ENCODE measurements at places on chromosomes 5 and 9.

GRCh38 chr9:75130621-75131230, 42.4 kb downstream of the OSTF1 start:
- no peak for DNase-seq

- DNase-seq, result no peak
Measured at GRCh38 chr5:14332746-14333145, 189.6 kb downstream of the TRIO start.

DNA sequence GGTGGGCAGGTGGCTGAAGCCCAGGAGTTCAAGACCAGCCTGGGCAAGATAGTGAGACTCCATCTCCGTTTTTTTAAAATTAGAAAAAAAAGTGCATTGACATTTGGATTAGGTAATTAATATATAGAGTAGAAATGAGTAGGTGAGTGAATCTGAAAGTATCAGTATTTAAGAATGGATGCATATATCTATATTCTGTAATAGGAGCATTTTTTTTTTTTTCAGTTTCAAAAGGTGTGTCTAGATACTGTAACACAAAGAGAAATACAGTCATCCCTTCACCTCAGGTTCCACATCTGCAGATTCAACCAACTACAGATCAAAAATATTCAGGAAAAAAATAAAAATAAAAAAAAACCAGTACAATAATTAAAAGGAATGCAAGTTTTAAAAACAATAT, 50.8 kb downstream of the RBM27 start:
- no peak for DNase-seq

GRCh38 chr9:99143655-99144054, 38.7 kb downstream of the TGFBR1 start:
- DNase-seq, result no peak

DNA sequence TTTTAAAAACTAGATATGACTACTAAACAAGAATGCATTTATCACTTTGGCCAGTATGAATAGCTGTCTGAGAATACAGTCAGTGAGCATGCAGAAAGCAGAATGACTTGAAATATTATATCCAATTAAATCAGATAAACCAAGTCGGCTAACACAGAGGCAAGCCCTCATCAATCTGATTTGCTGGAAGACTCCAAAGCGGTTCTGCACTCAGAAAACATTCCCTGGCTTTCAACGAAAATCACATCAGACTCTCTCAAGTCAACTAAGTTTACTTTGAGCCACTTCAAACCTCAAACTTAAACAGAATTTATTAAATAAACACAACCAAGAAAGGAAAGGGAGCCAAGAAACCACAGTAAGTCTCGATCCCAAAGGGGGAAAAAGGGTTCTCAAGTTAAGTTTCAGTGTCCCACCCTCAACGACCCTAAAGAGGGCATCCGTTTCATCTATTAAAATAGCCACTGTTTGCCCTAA, 1.4 kb downstream of the MYO10 start:
- DNase-seq, result no peak

GRCh38 chr5:54180630-54181031, 129.7 kb downstream of the ARL15 start:
- no peak for DNase-seq

- no peak for DNase-seq
Measured at GRCh38 chr9:123346026-123346425, 10.0 kb upstream of the CRB2 start.

- DNase-seq, result no peak
Measured at GRCh38 chr9:80498001-80498555, 926.3 kb downstream of the TLE4 start.

GRCh38 chr9:92635760-92636159, 34.2 kb downstream of the IPPK start:
- DNase-seq, result no peak

GRCh38 chr9:7336356-7337065, 463.1 kb downstream of the DMAC1 start:
- DNase-seq, result no peak

DNA sequence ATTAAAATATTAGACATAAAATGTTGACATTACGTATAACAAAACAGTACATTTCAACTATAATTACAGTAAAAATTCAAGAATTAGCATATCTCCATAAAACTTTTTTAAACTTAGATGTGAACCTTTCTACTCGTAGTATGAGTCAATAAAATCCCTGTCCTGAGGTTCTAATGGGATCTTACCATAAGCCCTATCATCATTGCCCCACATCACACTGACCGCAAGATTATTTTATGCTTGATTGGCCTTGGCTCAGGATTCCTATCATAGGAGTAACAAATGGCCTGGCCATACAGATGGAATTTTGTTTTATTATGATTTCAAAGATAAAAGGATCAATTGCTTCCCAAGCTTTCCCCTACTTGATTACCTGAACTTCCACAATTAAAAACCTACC, 238.3 kb downstream of the MEF2C start:
- no peak for DNase-seq

GRCh38 chr9:92620845-92621244, 49.1 kb downstream of the IPPK start:
- no peak for DNase-seq

DNA sequence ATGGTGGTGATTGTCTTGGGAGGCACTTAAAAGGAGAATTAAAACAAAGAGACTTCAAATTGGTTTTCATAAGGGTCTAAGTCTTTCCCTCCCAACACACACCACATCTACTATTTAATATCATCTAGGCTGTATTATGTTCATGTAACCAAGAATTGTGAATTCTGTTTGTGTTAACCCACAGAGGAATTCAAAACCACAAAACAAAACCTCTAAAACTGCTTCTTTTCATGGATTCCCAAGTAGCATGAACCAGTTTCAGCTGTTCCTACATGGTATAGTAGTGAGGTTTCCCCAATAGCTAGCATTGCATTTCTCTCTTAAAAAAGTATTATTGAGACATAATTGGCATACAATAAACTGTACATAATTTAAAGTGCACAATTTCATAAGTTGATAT, 283.8 kb downstream of the CD180 start:
- DNase-seq, result no peak

DNA sequence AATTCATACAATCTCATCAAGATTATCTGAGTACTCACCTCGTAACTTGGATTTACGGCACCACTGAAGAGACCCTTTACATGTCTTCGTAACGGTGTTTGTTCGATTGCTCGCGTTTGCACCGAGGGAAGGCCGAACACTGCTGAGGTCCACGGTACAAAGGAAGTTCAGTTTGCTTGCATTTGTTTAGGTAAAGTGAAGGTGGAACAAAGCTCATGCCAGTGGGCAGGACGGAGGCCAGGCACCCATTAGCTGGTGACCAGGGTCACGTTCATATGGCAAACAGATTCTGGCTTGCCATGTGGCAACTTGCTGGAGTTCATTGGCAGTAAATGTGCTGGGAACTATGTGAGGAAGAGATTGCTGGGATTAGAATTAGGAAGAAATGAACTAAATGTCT, 164.8 kb downstream of the MACROH2A1 start:
- DNase-seq, result no peak

DNA sequence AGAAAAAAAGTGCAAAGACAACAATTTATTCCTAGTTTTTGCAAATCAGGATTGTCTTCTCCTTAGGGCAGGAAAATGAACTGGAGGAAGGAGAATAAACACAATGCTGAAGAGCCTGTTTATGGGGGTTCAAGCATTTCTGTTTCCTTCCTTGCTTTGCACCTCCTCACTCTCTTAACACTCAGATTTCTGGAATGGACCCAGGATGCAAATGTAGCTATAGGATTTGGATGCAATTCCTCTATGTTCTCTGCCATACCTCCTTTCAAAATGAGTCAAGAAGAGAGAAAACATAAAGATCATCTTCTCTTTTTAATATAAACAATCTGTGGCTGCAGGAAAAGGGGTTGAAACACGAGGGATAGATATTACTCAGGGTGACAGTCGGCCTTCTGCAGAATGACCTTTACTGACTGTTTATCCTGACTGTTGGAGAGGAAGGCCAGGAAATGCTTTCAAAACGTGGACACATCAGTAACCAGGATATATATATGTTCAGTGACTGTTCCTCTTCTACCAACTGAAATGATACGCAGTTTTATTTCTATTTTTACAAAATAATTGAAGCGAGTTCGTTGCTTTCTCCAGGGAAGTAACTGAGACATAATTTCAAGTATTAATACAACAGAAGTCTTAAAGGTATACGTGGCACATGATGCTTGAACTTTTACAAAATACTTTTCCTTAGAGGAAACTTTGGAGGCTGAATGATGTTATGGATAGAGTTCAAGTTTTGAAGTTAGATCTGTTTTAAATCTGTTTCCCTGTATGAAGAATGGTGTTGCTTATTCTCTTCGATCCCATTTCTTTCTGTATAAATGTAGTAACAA, 44.4 kb downstream of the ACTBL2 start:
- DNase-seq, result no peak

- no peak for DNase-seq
Measured at GRCh38 chr9:121268851-121269641, 1.1 kb downstream of the GSN start.

GRCh38 chr9:77277719-77278118, 100.4 kb downstream of the VPS13A start:
- no peak for DNase-seq

- DNase-seq, result no peak
Measured at GRCh38 chr9:83359039-83359438, 179.2 kb downstream of the FRMD3 start.

GRCh38 chr5:19031491-19031890, 956.5 kb downstream of the CDH18 start:
- no peak for DNase-seq

Measured in activated naive CD4-positive, alpha-beta T cell (primary cell).